ENCODE measurements at places on chromosomes 3 and 15. TPM values are rescaled to one million over a fixed set of nuclear protein-coding genes. Genes with fewer than 3 reads are reported as not detected.
A peak's percentile ranks its signal among the peaks of the same experiment; 100 is the strongest.

- no peak for DNase-seq
Measured at GRCh38 chr3:109257269-109257668, 59.0 kb downstream of the DPPA2 start.

- DNase-seq: peak; percentile 58
Measured at GRCh38 chr3:53191836-53192480, 30.9 kb downstream of the PRKCD start.

GRCh38 chr3:87298111-87298718, 21.8 kb upstream of the POU1F1 start:
- DNase-seq: peak; percentile 38

- no peak for DNase-seq
Measured at GRCh38 chr3:33392144-33392543, 48.1 kb downstream of the UBP1 start.

DNA sequence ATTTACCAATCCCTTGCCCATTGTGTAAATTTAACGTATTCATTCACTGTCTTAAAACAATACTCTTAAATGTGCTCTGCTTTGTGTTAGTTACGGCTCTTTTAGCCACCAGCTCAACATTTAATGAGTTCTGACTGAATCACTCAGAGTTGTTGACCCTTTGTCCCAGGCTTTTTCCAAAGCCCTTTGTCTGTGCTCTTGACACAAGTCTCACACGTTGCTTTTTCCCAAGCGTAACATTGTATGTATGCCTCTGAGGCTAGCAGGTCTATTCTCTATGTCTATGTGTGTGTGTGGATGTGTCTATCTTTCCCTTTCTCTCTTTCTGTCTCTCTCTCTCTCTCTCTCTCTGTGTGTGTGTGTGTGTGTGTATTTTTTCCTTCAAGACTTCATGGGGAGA, 435.4 kb upstream of the GOLIM4 start:
- DNase-seq: no peak

DNA sequence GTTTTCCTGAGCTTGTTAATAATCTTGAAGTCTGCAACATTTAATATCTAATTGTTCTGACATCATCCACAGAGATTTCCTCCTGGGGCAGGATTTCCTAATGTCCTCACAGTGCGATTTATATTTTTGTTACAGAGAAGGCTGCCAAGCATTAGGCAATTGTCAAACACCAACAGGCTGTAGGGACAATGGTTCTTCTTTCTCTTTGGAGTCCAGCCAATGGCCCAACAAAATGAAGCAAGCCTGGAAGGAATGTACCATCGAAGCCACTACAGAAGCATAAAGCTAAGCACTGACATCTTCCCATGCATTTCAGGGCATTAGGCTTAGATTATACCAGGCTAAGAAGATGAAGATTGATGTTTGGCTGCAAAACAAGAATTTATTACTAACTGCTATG, 173.0 kb upstream of the FRMD4B start:
- DNase-seq: no peak

- no peak for DNase-seq
Measured at GRCh38 chr3:143658861-143659260, 189.4 kb downstream of the SLC9A9 start.

- DNase-seq: no peak
Measured at GRCh38 chr15:38864122-38864521, 299.5 kb upstream of the RASGRP1 start.

GRCh38 chr3:126663750-126664149, 8.8 kb upstream of the TXNRD3 start:
- no peak for DNase-seq

GRCh38 chr3:46378426-46378942, 7.7 kb downstream of the CCR5 start:
- peak; percentile 73 for DNase-seq

GRCh38 chr3:134883697-134884385, 88.8 kb downstream of the EPHB1 start:
- DNase-seq: no peak

DNA sequence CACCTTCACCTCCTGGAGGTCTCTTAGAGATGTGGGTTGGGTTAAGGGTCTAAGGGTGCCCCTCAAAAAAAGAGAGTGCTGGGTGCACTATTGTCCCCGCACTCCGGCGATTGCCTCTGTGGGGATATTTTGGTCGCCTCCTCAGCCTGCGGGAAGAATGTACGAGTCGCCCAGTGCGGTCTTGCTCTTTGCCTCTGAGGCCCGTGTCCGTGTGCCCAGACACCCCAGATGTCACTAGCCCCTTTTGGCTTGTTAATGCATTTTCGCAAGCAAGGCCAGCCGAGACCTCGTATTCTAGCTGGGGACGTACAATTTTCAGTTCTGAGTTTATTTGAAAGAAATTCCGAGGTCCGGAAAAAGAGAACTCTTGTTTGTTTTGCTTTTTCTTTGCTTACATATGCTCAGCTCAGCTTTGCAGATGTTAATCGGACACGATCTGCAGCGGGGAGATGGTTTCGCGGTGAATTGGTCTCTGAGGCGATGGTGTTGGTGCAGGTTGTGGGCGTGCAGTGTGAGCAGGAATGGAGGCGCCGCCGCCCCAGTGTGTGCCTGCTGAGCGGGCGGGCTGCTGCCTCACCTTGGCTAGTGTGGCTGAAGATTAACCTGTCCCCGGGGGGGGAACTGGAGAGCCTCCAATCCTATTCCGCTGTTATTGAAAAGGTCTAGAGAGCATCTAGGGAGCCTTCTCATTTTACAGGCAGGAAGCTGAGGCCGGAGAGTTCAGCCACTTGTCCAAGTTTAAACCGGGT, 1.4 kb downstream of the ST6GAL1 start:
- peak; percentile 53 for DNase-seq

- DNase-seq: no peak
Measured at GRCh38 chr15:42363942-42364341, 4.6 kb downstream of the CAPN3 start.

- DNase-seq: no peak
Measured at GRCh38 chr15:64574301-64575017, 114.1 kb downstream of the ZNF609 start.

DNA sequence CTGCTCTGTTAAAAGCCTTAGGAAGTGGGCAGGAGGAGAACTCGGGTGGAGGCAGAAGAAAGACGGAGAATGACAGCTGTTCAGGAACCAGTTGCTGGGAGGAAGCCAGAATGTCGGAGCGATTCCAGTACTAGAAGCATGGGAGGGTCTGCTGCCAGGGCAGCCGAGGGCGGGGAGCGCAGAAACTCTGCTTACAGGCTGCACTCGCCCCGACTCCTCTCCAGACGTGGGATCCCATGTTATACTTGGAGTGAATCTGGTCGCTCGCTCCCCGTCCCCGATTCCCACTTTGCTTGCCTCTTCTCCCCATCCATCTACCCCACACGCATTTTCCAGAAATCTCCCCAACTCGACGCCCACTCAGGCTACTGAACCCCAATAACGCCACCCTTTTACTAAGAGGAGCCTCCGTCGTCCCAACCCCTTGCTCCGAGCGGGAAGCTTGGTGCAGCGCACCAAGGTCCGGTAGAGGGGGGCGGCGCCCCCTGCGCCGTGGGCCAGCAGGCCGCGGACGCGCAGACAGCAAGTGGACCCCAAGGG, 665 bp downstream of the GATM start:
- DNase-seq: no peak

GRCh38 chr15:29150515-29151483, 118.8 kb downstream of the NSMCE3 start:
- no peak for DNase-seq

DNA sequence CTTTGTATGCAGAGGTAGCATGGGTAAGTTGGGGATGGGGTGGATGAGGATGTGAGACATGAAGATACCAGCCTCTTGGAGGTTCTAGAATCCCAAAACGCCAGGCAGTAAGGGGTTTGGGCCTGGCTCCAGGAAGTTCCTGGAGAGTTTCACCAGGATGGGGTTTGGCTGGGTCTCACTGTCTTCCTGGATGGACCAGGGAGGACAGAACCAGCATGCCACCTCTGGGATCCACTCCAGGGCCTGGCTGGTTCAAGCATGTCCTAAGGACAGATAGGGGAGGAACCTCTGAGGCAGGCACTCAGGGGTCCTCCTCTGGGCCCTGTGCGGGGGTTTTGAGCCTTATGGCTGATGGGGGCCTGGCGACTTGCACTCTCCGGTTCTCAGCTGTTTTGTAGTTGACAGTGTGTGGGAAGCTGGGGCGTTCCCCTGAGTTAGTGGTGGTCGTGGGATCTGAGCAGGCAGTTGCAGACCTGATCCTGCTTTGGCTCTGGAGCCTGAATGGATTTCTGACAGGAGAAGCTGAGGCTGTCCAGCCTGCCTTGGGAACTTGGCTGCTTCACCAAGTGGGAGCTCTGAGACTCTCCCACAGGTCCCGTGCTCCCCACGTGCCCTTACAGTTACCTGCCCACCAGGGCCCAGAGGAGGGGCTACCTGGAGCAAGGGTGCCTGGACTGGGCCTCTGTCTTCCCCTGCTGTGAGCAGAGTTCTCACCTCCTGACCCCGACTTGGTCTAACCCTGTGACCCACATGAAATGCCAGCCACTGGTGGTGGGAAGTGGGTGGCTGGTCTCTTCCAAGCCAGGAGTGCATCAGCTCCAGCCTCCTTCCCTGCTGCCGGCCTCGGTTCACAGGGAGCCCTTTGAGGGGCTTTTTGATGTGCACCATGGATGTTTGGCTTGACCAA, 128.4 kb downstream of the EEFSEC start:
- DNase-seq: no peak

- DNase-seq: no peak
Measured at GRCh38 chr15:59998305-59998949, 5.7 kb upstream of the FOXB1 start.

- DNase-seq: no peak
Measured at GRCh38 chr3:44427683-44428082, 49.8 kb downstream of the ZNF445 start.

GRCh38 chr15:98904544-98904943, 103.0 kb downstream of the PGPEP1L start:
- DNase-seq: peak; percentile 39

Gene NRROS
- total RNA-seq: 3.7 TPM

Gene SI
- not detected for total RNA-seq

Gene TMEM212
- total RNA-seq: not detected

Gene MCF2L2
- total RNA-seq: 8.0 TPM

Gene SCG5
- total RNA-seq: 4.1 TPM

Gene IL17RB
- 0.33 TPM for total RNA-seq

Gene RAD54L2
- 34.0 TPM for total RNA-seq

Gene GUCA1C
- not detected for total RNA-seq

Gene CPLX3
- total RNA-seq: 1.5 TPM
